ENCODE measurements at places on chromosomes 1 and 21.

GRCh38 chr1:111920221-111921024 lies 69.0 kb downstream of the KCND3 start:
- DNase-seq, result no peak

DNA sequence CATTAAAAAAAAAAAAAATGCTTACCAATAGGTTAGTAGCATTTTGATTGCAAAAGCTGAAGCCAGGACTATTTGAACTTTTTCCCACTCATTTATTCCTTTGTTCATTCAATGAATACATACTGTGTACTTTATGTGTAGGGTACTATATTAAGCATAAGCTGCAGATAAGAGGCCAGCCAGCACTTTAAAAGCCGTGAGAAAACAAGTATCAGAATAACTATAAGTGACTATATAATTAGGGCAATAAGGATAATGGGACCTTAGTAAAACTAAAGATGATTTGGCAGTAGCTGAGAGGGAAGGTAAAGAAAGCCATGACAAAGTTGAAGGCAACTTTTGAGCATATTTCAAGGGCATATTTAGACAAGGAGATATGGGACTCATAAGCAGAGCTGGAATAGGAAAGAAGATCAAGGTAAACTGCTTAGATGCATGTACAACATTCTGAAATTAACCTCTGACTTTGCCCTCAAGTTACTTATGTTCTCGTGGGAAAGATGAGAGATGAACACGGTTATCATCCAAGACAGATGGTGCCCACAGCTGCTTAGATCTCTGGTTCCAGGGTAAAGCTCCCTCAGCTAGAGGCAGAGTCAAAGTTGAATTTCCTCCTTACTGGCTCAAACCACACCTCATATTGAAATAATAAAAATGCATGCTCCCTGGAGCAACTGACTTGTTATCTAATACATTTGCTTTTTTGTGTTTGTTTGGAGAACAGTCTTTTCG lies 44.0 kb upstream of the FMO2 start:
- peak; percentile 32 for DNase-seq

DNA sequence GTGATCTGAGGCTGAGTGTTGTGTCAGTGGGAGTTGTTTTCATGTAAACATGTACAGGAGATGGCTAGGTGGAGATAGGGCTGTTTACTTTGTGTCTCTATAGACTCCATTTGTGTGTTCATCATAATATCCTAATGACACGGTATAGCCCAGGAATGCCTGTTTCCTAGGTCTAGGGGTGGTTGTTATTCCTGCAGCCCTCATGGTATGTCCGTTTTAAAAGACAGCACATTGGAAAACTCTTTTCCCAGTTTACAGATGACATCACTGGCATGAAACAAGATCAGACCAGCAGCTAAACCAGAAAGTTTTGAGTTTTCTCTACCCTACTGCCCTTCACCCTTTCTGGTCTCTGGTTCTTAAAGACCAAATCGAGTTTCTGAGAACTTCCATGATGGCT lies 227.3 kb upstream of the TMEM51 start:
- DNase-seq, result no peak

DNA sequence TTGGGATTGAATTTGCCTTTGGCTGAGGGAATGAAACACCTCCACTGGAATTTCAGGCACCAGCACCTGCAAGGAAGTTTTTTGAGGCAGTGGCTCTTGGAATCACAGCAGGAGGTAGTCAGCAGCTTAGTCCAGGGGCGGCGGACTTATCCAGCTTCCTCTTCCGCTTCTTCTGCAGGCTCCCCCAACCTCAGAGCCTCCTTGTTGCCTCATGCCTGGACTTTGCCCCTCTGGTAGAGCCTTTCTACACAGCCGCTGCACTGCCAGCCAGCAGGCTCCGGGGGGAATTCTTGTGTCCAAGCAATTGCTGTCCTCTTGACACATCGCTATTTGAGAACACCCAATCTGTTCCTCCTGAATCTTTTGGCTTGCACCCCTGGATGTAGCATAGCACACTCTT lies 4.4 kb upstream of the RHEX start:
- DNase-seq, result no peak

DNA sequence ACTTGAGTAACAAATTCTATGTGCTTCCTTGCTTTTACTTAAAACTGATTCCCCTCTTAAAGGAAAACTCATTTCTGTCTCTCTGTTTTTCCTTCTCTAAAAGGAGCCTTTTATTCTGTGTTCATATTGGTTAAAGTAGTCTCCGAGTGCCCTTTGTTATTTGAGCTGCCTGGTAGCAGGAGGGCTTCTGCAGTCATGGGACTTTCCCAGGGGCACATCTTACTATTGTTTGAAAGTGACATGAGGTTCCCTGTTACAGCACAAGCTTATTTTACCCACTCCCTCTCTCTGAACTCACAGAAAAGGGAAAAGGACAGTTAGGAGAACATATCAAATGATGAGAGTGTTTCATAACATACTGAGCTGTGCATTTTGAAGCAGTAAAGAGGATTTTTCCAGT lies 58.1 kb upstream of the ANGPTL1 start:
- DNase-seq, result no peak

DNA sequence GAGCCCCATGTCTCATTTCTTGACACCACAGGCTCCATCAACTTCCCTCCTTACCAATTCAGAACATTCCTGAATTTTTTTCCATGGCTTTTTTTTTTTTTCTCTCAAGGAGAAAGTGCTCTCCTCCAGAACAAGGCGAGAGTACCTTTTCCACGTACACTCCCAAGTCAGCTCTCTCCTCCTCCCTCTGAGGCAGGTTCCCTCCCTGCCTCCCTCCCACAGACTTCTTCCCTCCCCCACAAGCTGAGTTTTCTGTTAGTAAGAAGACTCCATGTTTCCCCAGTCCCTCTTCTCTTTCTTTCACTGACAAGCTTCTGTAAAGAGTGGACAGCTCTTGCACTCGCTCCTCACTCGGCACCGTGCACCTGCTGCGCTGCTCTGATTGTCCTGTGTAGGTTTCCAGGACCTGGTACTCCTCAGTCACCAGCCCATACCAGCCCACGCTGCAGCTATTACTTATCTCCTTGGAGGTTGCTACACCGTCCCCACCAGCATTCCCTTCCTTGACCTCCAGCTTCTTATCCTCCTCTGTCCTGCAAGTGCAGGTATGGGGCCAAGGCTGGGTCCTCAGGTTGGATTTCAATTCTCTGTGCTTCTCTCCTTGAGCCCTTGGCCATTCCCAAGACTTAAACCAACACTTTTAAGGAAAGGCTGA lies 3.8 kb downstream of the TRAF5 start:
- no peak for DNase-seq

DNA sequence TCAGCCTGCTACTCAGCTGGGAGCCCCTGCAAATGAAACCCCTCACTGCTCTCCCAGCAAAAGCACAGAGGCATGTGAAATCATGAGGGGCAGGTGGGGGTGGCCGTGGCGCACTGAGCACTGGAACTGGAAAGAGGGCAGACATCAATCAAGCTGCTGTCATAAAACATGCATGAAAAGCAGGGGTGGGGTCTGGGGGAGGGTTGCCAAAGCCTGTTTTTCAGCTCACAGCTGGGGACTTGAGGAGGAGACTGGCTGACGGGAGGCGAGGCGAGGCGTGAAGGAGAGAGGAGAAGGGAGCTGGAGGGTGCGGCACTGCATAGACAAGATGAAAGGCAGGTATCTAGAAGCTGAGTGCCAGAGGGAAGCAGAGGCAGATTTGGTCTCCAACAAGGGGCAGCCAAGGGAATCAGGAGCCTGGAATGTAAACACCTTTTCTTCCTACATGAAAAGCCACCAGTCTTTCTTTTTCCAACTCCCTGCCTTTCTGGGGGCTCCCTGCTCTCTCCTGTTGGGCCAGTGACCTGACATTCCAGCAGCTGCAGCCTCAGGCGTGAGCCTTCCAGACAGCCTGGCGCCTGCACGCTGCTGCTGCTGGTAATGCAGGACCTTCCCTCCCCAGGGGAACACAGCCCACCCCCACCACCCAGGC lies 87.0 kb downstream of the NMNAT2 start:
- no peak for DNase-seq

DNA sequence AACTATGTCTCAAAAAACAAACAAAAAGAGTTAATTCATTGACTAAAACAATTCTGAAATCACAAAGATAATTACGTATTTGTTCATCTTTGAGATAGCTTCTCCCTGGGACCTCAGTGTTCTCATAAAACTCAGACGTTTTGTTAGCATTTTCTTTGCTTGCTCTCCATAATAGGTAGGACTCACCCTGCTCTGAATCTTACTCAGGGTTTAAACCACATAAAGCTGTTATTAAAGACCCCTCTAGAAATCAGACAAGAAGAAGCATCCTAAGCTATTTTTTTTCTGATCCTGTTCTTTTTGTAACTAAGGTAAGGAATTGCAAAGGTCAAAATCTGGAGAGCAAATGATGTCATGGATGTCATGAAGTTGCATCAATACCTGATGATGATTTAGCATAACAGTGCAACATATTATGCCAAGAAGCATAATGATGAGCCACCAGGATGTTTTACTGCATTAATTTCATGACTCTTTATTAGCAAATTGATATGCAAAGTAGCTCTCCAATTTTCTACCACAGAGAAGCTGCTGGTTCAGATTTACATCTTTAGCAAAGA lies 2.4 kb downstream of the FBXO42 start:
- DNase-seq, result no peak

GRCh38 chr1:29593601-29594382 lies 357.5 kb downstream of the PTPRU start:
- DNase-seq, result no peak

- no peak for DNase-seq
Observed at GRCh38 chr1:248703674-248704073, 1.1 kb upstream of the OR14I1 start.

DNA sequence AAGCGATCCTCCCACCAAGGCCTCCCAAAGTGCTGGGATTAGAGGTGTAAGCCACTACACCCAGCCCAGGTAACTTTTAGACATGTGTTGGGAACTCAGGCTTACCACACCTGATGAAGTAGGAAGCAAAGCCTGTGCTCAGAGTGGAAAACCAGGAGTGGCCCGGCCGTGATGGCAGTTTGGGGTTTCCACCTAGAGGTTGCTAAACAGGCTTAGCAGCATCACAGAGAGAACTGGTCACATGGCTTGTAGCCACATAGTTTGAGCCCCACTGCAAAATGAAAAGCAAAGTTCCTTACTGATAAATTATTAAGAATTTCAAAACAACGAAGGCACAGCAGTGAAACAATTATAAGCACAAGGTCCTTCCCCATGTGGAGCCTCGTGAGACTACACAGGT lies 142.6 kb upstream of the CXADR start:
- DNase-seq, result no peak

GRCh38 chr1:36625253-36625934 lies 142.7 kb upstream of the CSF3R start:
- no peak for DNase-seq

DNA sequence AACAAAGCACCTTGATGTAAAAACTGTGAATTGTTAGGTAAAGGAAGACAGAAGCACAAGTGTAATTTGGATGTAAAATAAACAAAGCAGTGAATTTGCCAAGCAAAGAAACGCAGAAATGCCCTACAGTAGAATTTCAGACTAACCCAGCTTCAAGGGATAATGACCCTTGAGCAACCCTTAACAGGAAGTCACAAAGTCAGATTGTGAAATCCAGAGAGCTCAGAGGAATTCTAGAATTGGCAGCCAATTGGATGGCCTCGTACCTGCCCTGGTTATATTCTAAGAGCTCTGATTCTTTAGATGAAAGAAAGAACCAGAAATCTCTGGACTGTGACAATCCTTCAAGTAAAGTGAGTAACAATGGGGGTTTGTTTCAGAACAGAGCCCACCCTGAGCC lies 152.7 kb upstream of the CHRM3 start:
- no peak for DNase-seq

DNA sequence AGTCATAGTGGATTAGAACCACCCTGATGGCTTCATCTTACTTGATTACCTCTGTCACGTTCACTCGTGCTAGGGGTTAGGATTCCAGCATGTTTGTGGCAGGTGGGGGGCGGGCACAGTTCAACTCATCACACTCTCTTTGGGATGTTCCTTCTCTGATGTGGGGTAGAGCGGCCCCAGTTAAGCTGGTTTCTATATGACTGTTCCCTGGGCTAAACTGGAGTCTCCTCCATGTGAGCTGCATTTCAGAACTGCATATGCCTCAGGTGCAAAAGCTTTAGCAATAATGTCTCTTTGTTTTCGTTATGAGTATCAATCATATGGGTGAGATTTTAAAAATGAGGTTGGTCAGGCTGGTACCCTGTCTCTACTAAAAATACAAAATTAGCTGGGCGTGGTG lies 393.2 kb downstream of the RPS6KC1 start:
- DNase-seq, result no peak

GRCh38 chr1:108644984-108645383 lies 15.9 kb downstream of the HENMT1 start:
- DNase-seq, result no peak

- DNase-seq, result peak; percentile 20
Observed at GRCh38 chr1:38815903-38816627, 43.5 kb downstream of the RRAGC start.

DNA sequence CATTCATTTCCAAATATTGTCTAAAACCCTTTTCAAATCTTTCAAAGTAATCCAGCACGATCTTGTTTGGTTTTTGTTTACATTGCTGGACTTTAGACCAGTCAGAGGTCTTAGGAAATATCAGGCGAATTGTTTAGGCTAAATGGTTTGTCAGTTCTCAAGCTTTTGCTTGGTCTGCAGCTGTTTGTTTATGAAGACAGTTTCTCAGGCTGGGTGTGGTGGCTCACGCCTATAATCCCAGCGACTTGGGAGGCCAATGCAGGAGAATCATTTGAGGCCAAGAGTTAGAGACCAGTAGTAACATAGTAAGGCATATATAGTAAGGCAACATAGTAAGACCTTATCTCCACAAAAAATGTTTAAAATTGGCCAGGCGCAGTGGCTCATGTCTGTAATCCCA lies 77.5 kb downstream of the DNTTIP2 start:
- no peak for DNase-seq

- no peak for DNase-seq
Observed at GRCh38 chr1:239253032-239253431, 133.3 kb upstream of the CHRM3 start.

DNA sequence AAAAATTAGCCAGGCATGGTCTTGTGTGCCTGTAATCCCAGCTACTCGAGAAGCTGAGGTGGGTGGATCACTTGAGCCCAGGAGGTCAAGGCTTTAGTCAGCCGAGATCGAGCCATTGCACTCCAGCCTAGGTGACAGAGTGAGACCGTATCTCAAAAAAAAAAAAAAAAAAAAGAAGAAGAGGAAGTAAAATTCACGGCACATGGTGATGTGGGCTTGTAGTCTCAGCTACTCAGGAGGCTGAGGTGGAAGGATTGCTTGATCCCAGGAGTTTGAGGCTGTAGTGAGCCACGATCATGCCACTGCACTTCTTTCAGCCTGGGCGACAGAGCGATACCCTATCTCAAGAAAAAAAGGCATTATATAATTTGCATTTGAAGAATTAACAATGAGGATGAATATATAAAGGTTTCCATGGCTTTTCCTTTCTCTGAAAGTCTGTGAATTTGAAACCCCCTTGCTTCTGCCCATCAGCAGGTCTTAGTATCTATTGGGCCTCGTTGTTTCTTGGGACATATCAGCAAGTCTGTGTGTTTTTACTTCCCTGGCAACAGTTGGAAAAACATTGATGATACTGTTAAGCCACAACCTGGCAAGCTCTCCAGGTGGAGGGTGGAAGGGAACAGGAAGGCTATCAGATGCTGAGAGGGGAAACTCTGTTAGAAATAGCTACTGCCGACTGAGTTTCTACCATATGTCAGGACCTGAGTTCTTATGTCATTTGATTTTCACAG lies 4.6 kb upstream of the PLA2G2D start:
- DNase-seq, result no peak

Data from NCI-H2081 (cell line).